Memory B cell (primary cell): ENCODE measurements at places on chromosomes 4 and X.

- no peak for DNase-seq
These were observed 93.3 kb downstream of the YIPF7 start for GRCh38 chr4:44558031-44558605.

DNA sequence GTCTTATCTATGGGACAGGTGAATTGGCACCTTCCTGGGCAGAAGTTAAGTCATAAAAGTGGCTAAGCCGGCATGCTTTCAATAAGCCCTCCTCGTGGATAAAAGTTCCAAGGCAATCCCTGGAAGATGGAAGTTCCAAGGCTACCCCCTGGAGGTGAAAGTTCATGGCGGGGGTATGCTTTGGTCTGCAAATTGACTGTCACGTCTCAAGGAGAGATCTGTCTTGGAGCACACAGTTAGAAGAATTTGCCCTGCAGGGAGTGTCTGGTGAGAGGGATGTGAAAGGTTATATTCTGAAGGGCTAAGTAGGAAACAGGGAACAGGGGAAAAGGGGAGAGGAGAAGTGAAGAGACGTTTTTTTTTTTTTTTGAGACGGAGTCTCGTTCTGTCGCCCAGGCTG is 26.2 kb upstream of the GPR173 start:
- DNase-seq: no peak

GRCh38 chr4:19945979-19946380 is 305.7 kb upstream of the SLIT2 start:
- no peak for DNase-seq

DNA sequence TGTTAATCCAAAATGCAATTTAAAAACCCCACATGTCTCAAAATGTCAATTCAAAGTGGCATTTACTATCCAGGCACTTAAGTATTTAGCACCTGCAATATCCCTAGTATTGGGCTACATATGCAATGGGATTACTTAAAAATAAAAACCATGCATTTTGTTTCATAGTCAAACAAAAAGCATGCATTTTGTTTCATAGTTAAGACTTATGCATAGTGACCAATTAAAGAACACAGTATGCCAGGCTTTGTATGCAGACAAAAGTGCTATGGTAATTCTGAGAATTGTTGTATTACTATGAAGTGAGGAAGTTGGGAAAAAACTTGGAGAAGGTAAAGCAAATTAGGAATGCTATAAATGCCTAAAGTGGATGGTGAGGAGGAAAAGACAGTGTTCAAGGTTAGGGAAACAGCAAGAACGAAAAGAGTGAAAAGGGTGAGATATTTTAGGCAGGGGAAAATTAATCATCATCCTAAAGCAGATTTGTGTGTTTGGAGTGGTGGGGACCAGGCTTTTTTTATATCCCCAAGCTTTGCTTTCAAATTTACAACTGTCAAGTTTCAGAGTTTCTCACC is 10.6 kb upstream of the BMP2K start:
- DNase-seq: no peak

- DNase-seq: no peak
These were observed 4.7 kb upstream of the GPR143 start for GRCh38 chrX:9770319-9770718.

DNA sequence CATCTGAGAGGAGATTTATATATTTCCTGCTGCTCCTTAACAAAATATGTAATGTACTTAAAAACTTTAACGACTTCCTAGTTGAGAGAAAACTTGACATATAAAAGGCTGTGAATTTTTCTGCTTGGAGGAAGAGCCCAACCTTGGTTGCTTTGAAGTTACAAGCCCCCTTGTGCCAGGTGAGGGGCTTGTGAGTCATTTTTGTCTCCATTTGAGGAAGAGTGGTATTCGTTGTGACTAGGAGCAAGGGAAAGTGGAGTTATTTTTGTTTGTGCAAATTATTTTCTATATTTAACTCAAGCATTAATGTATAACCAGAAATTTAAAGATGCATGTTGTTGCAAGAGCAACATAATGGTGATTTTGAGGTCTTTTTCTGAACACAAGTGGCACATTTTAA is 99.0 kb upstream of the DDX3X start:
- no peak for DNase-seq

DNA sequence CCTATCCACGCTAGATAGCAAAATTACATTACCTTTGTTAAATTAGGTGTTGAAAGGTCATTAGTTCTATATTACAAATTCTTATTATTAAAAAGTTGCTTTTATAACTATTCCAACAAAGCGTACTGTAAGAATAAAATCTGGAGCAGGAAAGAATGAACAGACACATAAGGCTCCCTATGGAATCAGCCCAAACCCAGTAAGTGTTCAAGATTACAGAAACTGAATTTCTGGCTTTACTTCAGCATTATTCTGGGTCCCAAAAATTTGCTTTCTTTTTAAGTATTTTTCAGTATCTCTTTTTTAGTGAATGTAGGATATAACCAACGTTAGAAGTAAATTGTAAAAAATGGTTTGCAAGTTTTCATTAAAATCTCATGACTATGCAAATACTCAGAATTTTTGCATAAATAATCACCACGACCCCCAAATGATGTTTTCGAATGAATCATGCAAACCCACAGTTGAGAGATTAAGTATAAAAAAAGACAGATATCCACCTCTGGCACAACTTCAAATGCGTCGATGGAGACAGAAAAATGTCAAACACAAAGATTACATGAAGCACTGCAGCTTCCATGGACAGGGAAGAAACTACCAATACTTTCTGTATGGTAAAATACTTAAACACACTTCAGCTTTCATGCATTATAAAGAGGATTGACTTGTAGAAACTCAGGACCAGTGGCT is 238.5 kb downstream of the RASL11B start:
- no peak for DNase-seq

DNA sequence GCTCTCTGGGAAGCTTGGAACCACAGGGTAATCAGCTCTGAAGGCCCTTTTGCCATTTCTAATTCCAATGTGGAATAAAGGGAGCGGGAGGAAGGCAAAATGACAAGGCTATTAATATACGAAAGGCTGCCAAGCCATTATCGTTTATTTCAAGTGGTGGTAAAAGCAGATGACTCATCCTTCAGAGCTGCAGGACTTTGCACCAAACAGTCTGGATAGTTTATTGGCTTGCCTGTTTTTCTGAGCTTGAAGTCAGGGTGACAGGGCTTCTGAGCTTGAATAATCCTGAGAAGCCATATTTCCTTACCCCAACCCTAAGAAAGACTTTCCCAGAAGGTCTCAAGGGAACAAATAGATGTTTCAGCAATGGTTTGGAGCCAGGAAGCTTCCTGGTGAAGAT is 7.7 kb upstream of the GABRE start:
- no peak for DNase-seq

GRCh38 chr4:105130945-105131344 is 15.7 kb upstream of the TET2 start:
- DNase-seq: no peak

- no peak for DNase-seq
These were observed 103.4 kb downstream of the QRFPR start for GRCh38 chr4:121277194-121278105.

GRCh38 chr4:14644580-14645282 is 357.6 kb upstream of the CPEB2 start:
- DNase-seq: no peak

- no peak for DNase-seq
These were observed 191.8 kb downstream of the PDGFC start for GRCh38 chr4:156779774-156780173.

DNA sequence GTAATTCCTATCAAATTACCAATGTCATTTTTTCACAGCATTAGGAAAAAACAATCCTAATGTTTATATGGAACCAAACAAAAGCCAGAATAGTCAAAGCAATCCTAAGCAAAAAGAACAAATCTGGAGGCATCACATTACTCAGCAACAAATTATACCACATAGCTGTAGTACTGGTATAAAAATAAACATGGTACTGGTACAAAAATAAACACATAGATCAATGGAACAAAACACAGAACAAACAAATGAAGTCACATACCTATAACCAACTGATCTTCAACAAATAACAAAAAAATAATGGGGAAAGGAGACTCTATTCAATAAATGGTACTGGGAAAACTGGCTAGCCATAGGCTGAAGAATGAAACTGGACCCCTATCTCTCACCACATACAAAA is 37.4 kb downstream of the PPA2 start:
- no peak for DNase-seq

DNA sequence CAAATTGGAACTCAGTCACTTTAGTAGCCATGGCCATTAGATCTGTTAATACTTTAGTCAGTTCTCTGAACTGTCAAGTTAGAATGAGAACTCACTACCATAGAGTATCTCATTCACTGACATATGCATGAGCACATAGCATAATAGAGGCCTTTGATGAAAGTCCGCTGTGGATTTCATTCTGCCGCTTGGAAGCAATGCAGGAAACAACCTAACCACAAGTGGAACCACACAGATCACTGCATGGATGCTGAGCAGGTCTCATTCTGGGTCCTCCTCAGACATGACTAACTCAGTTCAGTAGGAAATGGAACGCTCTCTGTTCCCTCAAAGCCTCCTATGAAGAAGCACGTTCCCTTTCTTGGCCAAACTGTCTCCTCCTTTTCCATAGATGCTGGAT is 1624.8 kb upstream of the TENM3 start:
- DNase-seq: no peak

DNA sequence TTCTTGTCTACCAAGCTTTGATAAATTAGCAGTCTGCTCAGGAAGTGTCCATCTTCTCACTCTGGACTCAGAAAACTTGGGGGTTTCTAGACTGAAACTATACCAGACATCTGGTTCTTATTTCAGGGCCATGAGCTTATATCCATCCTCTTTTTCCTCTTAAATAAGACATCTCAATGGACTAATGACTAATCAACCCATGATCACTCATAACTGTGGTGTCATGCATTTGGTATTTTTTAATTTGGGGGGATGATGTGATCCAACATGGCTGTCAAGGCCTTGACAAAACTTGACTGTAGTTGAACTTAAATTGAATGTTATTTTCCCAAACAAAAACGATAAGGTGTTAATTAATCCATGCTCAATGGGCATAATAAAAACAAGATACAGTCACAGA is 87.8 kb downstream of the GPRASP3 start:
- no peak for DNase-seq

- DNase-seq: no peak
These were observed 13.8 kb downstream of the APBB2 start for GRCh38 chr4:41200486-41201017.

- no peak for DNase-seq
These were observed 107.2 kb upstream of the PGRMC2 start for GRCh38 chr4:128394778-128395177.

- DNase-seq: no peak
These were observed 1.4 kb downstream of the PRKG2 start for GRCh38 chr4:81213671-81214070.

DNA sequence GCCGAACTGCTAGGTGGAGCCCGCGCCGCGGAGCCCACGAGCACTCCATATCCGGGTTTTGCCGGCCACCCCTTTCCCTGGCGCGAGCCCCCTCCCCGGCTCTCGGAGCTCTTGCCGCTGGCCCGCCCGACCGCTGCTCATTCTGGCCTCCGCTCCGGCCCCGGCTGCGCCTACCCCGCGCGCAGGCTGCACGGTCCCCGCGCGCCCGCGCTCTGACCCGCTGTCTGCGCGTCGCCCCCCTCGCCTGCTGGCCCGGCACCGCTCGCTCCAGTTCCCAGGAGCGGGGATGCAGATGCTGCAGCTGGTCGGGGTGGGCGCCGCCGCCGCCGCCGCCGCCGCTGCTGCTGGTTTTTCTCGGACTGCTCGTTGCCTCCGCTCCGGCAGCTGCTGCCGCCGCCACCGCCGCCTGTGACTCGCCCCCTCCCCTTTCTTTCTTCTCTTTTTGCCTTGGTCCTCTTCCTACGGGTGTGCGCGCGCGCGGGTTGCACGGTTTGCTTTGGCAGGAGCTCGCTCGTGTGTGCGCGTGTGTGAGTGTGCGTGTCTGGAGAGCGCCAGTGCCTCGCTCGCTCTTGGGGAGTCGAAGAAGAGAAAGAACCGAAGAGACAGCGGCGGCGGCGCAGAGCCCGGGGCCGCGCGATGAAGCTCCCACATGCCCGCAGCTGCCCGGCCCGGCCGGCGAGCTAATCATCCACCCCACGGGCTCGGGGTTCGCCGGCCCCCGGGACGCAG is at the start of gene ADGRL3:
ADGRL3 (plus strand) TSS at position 140 of the 729 bp plus-strand sequence.
- DNase-seq: no peak

DNA sequence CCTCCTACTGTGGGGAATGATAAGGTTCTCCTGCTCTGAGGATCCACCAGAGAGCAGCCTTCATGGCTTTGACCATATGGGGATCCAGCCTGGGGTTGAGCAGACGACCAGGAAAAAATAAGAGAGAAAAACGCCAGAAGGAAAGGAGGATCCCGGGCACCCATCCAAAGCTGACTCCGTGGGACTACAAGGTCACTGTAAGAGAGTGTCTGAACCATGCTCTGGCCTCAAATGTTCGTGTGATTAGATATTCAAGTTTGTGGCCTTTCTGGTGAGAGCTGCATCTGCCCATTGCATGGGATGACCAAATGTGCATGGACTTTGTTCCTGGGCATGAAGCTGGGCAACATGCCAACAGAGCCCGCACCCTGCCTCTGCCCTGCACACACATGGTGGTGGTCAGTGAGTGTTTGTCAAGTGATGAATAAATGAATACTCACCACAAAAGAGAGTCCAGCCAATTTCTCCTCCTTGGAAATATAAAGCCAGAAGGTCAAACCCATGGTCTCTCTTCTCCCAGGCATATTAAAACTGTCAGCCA is 346.0 kb upstream of the GATB start:
- DNase-seq: no peak

- no peak for DNase-seq
These were observed 44.8 kb upstream of the CBR4 start for GRCh38 chr4:169054879-169055278.

GRCh38 chr4:152613351-152613750 is 66.4 kb downstream of the TMEM154 start:
- no peak for DNase-seq

DNA sequence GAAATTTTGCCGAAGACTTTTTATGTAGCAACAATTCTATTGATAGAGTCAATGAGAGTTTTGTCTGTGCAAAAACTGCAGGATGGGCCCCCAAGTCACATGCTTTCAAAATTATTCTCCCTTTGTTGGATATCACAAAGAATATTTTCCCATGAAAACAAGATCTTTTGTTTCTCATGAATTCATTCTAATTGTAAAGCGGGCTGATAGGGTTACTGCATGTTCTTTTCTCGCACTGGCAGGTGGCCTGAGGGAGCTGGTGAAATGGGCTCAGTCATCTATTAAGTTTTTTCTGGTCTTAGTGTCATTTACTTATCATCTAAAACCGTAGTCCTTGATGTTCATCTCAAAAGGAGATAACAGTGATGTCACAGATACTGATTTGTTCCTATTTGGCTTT is 44.2 kb downstream of the MID1IP1 start:
- DNase-seq: no peak

DNA sequence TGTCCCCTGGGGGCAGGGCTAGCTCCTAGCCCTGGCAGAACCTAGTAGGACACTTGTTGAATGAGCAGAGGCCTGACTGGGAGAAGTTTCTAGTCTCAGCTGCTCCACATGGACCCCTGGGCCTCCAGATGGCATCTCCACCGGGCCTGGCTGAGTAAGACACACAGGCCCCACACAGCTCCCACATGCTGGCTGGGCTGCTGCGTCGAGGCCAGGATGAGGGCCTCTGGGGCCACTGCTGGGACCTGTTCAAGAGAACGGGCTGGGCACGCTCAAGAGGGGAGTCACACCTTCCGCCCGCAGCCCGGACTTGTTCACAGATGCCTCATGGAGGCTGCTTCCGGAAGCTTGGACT is 4.2 kb upstream of the HGFAC start:
- no peak for DNase-seq

- DNase-seq: no peak
These were observed 651.1 kb downstream of the ANKRD50 start for GRCh38 chr4:124061413-124061812.
